ENCODE measurements at places on chromosomes 7 and 10.

DNA sequence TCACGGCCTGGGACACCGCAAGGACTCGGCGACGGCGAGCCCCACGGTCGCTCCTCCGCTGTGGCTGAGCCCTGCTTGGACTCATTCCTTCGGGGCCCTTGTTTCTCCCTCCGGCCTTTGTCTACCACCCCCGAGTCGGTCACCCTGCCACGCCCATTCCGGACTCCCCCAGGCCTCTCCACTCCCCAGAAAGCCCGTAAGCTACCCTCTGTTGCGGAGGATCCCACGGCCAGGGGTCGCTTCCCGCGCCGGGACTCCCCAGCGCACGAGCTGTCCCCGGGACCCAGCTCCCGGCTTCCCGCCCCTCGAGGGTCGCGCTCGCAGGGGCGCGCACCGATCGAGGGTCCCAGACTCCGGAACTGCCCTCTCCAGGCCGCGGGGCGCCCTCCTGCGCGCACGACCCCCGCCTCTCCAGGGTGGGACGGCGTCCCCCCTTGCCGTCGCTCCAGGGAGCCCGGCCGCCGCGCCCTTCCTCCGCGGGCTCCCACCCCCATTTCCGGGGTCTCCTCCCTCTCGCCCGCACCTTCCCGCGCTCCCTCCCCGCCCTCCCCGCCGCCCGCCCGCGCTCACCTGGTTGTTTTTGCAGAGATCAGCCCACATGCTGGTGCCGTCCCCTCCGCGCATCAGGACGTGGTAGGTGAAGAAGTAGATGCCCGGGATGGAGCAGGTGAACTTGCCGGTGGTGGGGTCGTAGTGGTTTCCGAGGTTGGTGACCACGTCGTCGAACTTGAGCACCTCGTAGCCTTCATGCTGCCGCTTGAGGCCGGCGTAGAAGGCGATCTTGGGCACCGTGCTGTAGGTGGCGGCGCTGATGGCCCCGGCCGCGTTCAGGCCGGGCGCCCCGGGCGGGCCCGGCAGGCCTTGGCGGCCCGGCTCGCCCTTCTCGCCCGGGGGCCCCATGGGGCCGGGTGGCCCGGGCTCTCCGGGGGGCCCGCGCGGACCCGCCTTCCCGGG, 1.5 kb downstream of the C1QL3 start:
- no peak for DNase-seq

GRCh38 chr7:150367677-150368095, 936 bp upstream of the REPIN1 start:
- no peak for DNase-seq

DNA sequence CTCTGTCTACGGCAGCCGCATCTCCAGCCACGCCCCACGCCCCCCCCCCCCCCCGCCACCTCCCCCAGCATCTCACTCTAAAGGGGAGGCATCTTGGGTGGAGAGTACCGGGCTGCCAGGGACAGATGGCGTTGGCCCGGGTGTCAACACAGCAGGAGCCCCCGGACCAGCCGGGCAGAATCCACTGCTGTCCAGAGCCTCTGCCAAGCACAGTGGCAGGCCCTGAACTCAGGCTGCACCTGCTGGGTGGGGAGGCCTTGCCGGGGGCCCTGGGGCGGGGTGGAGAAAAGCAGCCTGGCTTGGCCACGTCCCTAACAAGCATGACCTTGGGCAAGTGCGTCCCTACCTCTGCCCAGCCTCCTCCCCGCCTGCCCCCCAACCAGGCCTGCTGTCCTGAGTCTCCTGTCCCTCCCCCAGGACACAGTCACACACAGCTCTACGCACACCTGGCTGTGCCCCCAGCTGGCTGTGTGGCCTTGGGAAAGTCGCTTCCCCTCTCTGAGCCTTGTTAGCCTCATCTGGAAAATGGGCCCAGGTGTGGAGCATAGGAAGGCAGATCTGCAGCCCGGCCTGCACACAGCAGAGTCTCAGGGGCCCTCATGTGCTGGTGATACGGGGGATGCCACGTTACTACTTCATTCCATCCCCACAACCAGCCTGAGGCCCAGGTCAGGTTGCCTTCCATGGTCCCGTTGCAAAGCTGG, 45.2 kb downstream of the MICALL2 start:
- DNase-seq = no peak

DNA sequence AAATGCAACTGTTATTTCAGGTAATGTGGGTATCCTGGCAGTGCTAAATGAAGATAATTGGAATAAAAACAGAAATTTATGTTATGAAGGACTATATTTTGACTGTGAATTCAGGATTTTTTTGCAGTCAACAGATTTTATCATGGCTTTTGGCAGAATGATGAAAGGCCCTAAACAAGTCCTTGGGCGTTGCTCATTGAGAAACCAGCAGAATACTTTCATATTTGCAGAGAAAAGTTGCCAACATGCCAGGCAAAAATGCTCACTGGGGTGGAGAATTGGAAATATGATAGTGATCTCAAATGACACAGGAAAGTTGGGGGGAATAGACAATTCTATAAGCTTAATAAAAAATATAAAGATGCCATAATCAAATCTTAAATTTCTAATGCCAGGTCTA, 121.1 kb downstream of the GPR85 start:
- no peak for DNase-seq

GRCh38 chr7:123768493-123768892, 19.7 kb upstream of the WASL start:
- no peak for DNase-seq

- no peak for DNase-seq
Observed at GRCh38 chr7:23075571-23075970, 30.0 kb upstream of the KLHL7 start.

DNA sequence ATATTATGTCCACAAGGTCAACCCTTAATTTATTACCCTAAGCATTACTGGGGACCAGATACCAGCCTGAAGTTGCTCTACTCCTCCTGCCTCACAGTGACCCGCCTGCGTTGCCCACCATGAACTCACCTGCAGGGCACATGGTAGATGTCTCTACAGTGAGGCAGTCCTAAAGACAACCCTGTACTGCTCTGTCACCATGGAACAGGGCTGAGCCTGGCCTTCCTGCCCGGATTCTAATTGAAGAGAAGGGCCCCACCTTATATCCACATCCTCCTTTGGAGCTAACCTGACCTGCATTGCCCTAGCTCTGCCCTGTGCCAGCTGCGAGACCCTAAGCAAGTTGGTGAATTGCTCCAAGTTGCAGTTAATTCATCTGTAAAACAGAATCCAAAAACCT, 4.1 kb downstream of the SH3PXD2A start:
- DNase-seq = no peak

GRCh38 chr7:65938336-65938895, 43.6 kb downstream of the GUSB start:
- no peak for DNase-seq

DNA sequence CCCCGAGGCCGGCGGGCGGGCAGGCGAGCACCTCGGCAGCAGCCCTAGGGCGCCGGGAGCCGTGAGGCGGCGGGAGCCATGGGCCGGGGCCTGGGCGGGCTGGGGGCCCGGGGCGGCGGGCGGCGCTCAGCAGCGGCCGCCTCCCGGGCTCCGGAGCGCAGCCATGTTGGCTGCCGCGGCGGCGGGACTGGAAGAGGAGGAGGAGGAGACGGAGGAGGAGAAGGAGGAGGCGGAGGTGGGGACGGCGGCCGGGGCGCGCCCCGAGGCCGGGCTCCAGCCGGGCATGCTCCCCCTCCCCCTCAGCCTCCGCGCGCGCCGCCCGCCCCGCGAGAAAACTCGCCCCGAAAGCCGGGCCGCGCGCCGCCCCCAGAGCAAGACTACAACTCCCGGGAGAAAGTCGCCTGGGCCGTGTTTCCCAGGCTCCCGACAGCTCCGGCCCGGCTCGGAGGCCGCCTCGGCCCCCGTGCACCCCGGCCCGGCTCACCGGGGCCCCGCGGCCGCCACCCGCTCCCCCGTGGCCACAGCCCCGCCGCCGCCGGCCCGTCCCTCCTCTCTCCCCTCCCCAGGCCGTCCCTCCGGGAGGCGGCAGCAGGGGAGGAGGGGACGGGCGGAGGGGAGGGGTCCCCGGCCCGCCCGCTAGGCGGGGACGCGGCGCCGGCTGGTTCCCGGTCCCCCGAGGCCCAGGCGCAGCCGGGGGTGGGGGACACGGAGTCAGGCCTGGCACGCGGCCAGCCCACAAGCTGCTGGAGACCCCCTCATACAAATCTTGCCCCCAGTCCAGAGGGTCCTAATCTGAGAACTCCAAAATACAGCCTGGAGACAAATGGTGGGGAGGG, at the start of gene DLG5:
Gene DLG5, minus strand, starts transcription at position 190 of the 836 bp plus-strand sequence. CDS start 235 bp downstream, outside the sequence.
- DNase-seq = no peak

GRCh38 chr10:61992671-61993668, 91.5 kb downstream of the ARID5B start:
- DNase-seq = peak; percentile 54

DNA sequence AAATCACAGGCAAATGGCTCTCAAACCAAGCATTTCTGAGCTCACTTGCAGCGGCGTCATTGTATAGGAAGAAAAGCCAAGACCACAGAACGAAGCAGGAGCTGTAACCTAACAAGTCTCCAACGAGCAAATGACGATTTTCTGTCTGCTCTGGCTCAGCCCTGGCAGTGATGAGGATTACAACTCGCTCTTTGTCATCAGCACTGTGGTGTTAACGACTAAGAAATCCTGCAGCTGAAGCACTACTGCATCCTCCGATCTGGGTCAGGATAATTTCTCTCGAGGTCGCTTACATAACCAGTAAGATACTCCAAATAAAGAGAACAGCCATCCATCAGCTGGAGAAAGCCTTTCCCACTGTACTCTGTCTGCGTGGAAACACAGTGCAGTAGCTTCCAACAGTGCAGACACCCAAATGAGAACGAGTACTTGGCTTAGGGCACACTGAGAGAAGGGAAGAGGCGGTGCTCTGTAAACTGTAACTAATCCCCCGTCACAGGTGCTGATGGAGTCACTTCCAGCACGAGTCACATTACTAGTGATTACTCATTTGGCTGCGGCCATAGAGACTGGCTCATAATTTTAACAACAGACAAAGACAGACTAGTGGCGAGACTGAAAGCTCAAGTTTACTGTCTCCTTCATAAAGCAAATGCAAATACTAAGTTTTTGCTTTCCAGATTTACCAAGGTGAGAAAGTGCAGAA, 135.8 kb downstream of the NRBF2 start:
- DNase-seq = peak; percentile 61

- DNase-seq = no peak
Observed at GRCh38 chr10:23742368-23742767, 303.5 kb downstream of the OTUD1 start.

GRCh38 chr7:29442146-29442545, 121.5 kb upstream of the PRR15 start:
- DNase-seq = no peak

DNA sequence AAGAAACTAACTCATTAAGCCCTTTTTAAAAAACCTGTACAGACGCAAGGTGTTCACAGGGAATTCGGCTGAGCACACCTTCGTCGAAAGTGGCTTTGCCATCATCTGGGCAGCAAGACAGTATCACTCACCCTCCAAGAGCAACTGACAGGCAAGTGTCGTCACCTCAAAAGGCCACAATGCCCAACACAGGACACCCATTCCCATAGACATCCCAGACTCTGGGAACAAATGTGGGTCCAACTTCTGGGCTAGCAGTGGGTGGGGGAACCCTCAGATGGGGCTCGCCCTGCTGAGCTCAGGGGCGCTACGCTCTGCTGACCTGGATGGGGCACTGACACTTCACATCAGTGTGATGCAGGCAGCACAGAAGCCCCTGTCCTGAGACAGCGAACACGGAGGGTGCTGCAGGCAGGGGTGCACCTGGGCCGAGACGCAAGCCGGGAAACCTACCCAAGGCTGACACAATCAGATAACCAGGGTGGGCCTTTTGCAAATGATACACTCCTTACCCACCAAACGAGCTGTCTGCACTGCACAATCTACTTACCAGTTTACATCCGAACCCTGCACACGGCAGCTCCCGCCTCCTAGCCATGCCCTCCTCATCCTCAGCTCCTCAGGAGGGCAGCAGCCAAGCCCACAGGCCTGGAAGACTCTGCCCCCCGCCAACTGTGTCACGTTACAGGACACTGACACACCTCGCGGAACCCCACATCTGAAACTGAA, 1.7 kb downstream of the DIP2C start:
- DNase-seq = no peak

- no peak for DNase-seq
Observed at GRCh38 chr7:31082447-31082846, 30.3 kb downstream of the ADCYAP1R1 start.

- DNase-seq = no peak
Observed at GRCh38 chr10:69010151-69010640, 21.6 kb downstream of the KIFBP start.

DNA sequence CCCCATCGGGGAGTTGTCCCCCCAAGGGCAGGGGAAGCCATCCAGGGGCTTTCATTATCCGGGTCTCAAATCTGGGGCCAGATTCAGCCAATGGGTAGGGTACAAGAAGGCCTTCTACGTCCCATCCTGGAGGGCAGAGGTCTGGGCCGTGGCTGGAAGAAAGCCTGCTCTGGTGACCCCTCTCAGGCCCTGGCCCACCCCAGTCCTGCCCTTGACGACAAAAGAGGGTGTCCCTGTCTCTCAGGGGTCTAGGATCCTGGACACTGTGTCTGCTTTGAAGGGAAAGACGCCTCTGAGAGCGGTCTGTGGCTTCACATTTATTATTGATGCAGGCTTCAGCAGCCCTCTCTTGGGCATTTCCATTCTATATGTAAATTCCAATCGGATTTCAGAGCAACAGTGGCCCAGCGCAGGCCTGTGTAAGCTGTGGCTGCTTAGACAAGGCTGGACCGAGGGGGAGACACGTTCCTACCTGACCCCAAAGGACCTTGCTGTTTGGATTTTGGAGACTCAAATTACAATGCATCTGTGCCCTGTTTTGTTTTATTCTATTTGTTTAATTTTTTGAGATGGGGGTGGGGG, 83.2 kb upstream of the BAIAP2L1 start:
- no peak for DNase-seq

DNA sequence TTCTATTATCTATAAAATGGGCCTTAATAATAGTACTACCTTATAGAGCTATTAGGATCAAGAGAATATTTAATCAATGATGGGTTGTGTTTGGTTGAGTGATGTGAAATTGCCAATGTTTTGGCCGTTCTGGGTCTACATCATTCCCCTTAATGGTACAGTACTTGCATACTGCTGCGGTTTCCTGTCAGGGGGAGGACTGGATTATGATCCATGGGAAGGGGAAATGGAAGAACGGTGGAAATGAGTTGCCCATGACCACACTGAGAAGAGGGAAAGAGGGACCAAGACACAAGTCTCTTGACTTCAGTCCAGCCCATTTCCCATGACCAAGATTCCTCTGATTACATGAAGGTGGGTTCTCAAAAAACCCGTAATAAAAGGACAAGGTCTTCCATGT, 999 bp upstream of the MRPS24 start:
- no peak for DNase-seq

GRCh38 chr10:129433266-129433665, 33.8 kb upstream of the MGMT start:
- DNase-seq = no peak

GRCh38 chr10:28467615-28468014, 65.3 kb upstream of the WAC start:
- DNase-seq = no peak

GRCh38 chr7:66237906-66238772, 33.0 kb downstream of the TPST1 start:
- no peak for DNase-seq

- DNase-seq = no peak
Observed at GRCh38 chr10:7872041-7872442, 53.7 kb downstream of the TAF3 start.

GRCh38 chr10:76874896-76875295, 762.7 kb downstream of the KCNMA1 start:
- DNase-seq = no peak

Measured in activated CD4-positive, alpha-beta T cell treated with anti-CD3 and anti-CD28 coated beads, Interleukin-2, amount 50 U/mL, for 4 hours (primary cell).